ENCODE measurements at places on chromosomes 13 and 19.

DNA sequence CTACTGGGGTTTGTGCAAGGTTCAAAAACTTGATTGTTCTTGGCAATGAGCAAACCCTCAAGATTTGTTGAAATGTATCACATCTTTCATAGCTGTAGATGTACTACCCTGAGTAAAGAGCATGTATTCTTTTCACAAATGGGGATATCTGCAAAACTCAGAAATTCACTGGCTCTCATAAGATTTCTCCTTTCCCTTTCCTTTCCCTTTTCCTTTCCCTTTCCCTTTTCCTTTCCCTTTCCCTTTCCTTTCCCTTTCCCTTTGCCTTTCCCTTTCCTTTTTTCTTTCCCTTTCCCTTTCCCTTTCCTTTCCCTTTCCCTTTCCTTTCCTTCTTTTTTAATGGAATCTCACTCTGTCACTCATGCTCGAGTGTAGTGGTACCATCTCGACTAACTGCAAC is 69.1 kb downstream of the FNDC3A start:
- no peak for DNase-seq

- DNase-seq, result no peak
Observed at GRCh38 chr13:97027162-97027554, 32.9 kb upstream of the OXGR1 start.

DNA sequence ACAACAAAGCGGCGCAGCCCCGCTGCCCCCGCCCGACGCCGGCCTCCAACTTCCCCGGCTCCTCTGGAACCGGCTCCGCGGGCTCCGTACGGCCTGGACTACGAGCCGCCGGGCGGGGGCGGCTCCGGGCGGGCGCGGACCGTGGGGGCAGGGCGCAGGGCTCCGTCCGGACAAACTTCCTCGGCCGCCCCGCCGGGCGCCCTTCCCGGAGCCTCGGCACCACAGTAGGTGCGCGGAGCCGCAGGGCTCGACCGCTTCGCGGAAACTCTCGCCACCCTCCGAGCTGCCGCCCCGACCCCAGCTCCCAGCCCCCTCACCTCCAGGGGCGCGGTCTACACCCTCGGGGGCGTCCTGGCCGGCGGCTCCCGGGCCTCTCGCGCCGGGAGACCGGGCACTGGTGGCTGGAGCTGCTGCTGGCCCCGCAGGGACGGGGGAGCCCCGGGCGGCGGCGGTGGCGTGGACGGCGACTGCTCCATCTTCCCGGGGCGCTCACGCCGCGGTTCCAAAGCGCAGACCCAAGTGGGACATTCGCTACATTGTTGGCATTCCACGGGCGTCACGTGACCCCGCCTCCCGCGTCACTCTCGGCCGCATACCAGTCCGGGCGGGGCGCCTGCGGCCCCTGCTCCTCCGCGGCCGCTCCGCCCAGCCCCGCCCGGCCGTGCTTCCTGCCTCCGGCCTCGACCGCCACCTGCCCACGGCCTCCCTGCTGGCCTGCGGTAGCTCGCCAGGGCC is at the start of gene LATS2:
TSS of gene LATS2 (minus strand) at position 558 of the 735 bp plus-strand sequence. CDS start 15,560 bp downstream, outside the sequence.
- peak; percentile 36 for DNase-seq

GRCh38 chr19:47598407-47599349 is 10.3 kb upstream of the BICRA start:
- DNase-seq, result no peak

DNA sequence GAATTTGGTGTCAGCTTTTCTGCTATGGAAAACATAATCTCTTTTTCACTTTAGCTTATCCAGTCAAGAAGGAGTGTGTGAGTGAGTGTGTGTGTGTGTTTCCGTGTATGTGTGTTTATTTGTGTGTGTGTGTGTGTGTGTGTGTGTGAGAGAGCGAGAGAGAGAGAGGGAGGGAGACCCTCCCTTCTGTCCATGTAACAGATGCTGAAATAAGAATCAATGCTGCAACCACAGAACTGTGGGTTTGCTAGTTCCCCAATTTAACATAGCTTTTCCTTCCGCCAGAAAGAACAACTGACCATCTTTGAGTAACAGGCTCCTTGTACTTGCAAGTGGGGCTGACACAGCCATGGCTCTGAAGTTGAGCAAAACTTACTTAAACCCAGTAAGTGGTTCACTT is 5.2 kb downstream of the LCP1 start:
- no peak for DNase-seq

GRCh38 chr13:94992036-94992960 is 280.0 kb upstream of the SOX21 start:
- no peak for DNase-seq

GRCh38 chr19:18270326-18270725 is 3.9 kb downstream of the IQCN start:
- DNase-seq, result no peak

- DNase-seq, result no peak
Observed at GRCh38 chr13:48320891-48321510, 17.4 kb downstream of the RB1 start.

GRCh38 chr19:2294687-2295335 is 12.8 kb upstream of the PEAK3 start:
- no peak for DNase-seq

- DNase-seq, result peak; percentile 77
Observed at GRCh38 chr13:39037880-39038568, at the start of the genes NHLRC3 and PROSER1. Gene NHLRC3 (plus strand): TSS chr13:39038456. CDS start chr13:39038640, 184 bp downstream. Gene PROSER1 (minus strand): TSS chr13:39038089. CDS start chr13:39037242, 847 bp downstream.

- DNase-seq, result no peak
Observed at GRCh38 chr13:77323858-77324257, 3.0 kb downstream of the MYCBP2 start.

- no peak for DNase-seq
Observed at GRCh38 chr19:48192750-48193149, 22.3 kb downstream of the ZSWIM9 start.

GRCh38 chr19:16026131-16026530 is 50.2 kb upstream of the TPM4 start:
- no peak for DNase-seq

GRCh38 chr13:28067491-28067890 is 32.9 kb downstream of the FLT3 start:
- no peak for DNase-seq

DNA sequence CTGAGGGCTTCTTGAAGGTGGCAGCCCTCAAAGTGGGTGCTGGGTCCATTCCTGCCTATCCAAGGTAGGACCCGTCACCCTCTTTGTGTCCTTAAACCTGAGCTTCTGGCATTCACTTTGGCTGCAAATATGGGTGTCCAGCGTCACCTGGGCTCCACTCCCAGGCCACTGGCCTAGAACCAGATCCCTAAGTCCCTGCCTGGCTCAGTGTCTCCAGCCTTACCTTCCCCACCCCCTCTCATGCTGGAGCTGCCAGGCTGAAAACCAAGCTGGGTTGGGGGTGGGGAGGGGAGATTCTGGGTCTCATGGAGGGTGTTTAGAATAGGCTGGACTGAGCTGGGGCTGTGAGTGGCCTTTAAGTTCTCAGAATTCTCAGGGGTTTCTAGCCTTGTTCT is 12.4 kb downstream of the PDE4A start:
- DNase-seq, result no peak

GRCh38 chr19:1263188-1263587 is 5.9 kb upstream of the CIRBP start:
- DNase-seq, result no peak

DNA sequence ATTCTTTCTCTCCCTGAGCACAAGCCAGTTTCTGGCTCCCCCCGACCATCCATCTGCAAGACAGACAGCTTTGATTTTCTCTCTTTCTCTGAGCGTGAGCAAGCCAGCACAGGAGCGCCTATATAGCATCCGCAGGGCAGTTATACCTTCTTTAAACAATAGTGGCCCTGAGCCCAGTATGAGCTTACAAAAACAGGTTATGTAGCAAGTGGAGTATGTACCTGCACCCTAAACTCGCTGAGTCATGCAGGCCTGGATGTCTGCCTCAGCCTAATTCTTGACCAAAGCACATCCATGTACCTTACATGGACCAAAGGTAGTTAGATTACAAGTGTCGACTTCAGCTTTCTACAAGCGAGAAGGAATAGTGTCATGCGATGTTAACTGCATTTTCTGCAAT is 61.7 kb downstream of the RAP2A start:
- no peak for DNase-seq

GRCh38 chr19:4969292-4969771 is 419 bp downstream of the KDM4B start:
- DNase-seq, result no peak

DNA sequence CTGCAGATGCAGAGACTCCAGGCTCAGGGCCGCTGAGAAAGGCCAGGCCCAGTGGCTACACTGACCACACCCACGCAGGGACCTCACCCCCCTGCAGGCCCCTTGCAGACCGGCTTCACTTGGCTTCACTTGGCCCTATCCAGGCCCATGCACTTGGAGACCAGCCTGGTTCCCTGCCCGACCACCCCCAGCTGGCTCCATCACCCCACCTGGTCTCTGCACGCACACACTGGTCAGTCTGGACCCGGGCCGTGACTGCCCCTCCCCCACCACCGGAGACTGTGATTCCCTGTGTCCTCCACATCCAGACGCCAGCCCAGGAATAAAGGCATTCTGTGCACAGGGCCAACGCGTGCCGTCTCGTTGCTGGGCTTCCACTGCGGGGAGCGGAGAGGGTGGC is 4.9 kb upstream of the EBI3 start:
- DNase-seq, result no peak

DNA sequence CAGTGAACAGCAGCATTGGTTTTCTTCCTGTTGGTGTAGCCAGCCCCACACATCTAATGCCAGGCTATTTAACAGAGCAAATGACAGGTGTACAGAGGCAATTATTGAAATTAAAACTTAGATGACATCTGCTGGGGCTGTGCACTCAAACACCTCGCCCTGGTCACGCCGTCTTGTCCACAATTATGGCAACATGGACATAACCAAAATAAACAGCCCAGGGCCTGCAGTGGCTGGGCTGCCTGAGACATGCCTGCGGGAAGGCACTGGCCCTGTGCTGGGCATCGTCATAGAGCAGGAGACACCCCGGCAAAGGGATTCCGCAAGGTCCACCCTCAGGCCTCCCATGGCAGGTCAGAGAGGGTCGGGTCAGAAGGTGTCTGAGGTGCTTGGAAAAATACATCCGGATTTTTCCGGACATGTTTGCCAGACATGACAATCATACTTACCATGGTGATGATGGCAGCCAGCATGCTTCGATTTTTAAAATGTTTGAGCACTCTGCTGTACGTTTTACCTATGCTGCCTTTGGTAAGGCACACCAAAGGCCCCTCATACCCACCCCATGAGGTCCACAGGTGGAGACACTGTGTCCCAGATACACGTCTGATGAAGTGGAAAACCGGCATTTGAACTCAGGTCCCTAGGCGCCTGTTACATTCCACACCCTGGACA is 47.8 kb downstream of the TSHZ3 start:
- no peak for DNase-seq

DNA sequence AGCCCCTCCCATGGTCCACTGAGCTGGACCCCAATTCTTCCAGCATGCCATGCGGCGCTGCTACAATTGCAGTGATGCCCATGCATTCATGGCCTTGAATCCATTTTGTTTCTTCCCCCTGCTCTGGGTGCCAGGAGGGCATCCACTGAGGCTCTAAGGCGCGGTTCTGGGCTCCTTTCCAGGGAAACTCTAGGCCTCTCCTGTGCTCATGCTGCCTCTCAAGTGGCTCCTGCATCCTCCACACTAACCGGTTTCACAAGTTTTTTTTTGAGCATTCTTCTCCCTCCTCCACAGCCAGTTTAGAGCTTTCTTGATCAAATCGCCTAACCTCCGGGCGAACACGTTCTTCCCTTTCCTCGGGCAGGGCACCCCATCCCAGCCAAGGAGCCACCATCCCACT is 69.1 kb upstream of the FLT1 start:
- DNase-seq, result no peak

DNA sequence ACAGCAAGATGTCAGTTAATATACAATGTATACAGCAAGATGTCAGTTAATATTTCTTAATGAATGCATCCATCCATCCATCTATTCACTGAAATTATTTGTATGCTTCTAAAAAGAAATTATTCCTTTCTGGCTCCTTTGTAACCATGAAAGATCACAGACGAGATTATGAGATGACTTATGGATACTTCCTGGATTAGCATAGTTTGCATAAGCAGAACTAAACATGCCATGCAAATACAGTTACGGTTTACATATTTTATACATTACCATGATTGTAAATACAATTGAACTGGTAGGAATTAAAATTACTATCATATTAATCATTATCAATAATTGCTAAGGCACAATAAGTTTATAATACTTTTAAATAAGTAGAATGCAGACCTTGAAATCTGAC is 32.7 kb downstream of the NALCN start:
- DNase-seq, result no peak

DNA sequence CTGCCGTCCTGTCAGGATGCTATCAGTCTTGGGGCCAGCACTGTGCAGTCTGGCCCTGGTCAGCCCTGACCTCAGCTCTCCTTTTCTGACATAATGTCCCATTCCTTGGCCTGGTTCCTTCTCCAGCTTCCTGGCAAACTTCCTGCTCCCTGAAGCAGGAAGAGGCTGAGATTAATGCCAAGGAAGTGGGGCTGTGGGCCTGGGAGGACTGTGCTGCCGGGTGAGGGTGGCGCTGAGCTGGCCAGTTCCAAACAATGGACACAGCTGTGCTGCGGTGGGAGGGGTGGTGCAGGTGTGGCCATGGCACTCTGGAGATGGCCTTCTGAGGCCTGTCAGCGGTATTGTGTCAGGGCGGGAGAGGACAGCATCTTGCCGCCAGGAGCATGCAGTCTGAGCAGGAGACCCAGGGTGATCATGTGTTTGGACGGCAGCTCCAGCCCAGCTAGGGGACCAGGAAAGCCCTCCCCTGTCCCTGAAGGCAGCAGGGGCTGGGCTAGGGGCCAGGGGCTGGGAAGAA is 30.9 kb downstream of the TUBA3C start:
- no peak for DNase-seq

- no peak for DNase-seq
Observed at GRCh38 chr13:98246538-98247172, 69.6 kb upstream of the RNF113B start.

GRCh38 chr13:90416519-90416918 is 931.0 kb upstream of the MIR17HG start:
- no peak for DNase-seq

DNA sequence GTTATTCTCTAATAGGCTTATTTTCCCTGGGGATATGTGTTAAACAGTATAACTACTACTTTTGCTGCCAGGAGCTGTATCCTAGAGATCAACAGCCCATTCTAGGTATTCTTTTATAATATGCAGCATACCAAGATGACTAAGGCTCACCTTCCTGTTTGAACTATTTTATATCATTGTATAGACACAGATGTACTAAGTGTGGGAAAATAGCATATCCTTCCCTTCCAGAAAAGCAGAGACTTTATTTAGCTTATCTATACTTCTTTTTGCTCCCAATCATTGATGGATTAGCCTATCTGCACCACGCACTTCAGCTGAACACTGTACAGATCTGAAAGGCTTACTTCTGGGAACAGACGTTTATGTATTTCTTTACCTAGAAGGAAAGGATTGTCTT is 82.6 kb downstream of the MAB21L1 start:
- DNase-seq, result no peak

DNA sequence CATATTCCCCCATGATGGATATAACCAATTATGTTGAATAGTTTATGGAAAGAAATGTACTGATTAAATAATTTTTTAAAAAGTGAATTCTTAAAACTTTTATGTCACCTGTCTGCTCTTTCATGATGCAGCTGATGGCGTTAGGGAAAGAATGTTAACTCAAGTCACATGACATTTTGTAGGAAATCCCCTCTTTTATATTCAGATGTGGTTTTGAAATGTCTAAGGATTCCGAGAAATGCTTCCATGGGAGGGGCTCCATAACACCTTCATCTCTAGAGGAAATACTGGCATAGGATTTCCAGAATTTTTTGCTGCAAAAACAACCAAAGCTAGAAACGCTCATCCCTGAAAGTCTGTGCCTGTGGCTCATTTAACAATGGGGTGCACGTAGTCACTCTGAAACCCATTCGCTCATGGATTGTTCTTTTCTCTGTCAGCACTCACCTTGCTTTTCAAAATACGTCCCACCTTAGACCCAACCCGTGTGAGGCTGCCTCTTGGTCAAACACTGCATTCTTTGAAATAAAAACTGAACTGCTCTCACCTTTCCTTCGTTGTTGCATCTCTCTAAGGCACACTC is 288.9 kb downstream of the SHISA2 start:
- DNase-seq, result no peak

All from activated CD4-positive, alpha-beta T cell treated with anti-CD3 and anti-CD28 coated beads for 4 hours (primary cell).